ENCODE measurements at places on chromosomes 7 and 10.

DNA sequence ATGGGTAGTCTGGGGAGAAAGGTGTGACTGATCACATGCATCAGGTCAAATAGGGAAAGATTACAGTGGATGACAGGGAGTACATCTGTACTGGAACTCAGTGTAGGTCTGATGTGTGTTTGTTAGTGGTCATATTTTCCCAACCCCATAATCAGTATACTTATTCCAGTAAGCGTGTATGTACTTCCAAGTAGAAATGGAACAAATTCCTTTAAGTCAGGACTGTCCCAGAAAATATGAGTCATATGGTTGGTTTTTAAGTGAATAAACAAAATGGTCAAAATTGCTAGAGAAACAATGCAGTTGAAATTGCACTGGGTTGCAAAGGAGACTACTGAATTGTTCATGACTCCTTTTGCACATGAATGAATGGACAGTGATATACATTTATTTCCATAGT, 118.8 kb upstream of the MYO3A start:
- no peak for DNase-seq

DNA sequence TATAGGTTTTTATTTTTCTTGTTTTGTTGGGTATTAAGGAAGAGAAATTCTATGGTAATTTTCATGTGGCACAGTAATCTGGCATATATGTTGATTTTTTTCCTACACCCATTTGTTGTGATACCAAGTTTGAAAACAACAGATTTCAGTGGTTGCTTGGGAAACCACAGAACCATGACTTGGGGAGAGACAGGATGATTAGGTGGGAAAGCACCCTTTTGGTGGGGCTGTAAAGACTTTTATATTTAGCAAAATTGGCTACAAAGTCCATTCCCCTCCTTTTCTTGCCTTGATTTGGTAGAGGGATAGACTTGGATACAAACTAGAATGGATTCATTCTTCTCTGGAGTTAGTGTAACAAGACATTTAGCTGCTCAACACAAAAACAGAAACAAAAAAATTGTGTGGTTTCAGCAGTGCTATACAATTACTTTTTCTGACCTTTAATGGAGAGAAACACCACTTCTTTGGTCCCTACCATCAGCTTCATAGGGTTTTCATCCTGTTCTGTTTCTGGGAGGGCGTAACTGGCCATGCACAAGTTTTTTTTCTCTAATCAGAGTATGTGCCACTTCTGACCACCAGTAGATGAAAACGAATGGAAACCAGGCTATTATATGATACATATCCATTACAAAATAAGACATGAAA, 52.7 kb downstream of the FIGNL1 start:
- no peak for DNase-seq

- no peak for DNase-seq
Observed at GRCh38 chr7:133044722-133045473, 37.0 kb downstream of the CHCHD3 start.

DNA sequence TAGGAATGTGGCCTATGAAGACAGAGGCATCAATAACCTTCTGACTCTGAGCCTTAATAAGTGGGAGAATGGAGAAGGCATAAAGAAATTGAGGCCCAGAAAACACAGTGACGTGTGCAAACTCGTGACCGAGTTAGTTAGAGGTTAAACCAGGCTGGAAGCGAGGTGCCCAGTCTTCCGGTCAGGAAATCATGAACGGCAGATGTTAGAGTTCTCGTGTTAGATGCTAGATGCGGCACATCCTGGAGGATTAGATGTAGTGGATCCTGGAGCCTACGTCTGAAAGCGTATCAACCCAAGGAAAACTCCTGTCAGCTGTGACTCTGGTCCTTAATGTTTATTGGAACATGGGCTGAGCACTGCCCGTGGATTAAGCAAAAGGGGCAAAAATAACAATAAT, 275.9 kb downstream of the TCF7L2 start:
- DNase-seq: no peak

DNA sequence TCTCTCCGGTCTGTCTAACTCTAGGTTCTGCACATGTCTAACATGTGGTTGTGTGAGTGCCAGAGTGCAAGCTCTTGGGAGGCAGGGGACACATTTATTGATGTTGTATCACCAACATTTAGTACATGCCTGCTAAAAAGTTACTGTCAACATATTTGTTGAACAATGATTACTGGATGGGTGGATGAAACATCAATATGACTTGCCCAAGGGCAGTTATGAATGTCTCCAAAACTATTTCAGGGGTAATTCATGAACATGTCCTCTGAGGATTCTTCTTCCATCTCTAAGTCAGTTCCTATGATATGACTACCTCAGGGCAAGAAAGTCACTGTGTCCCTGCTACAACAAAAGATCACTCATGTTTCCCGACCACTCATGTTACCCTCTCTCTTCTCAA, 91.3 kb upstream of the STEAP1B start:
- DNase-seq: no peak

DNA sequence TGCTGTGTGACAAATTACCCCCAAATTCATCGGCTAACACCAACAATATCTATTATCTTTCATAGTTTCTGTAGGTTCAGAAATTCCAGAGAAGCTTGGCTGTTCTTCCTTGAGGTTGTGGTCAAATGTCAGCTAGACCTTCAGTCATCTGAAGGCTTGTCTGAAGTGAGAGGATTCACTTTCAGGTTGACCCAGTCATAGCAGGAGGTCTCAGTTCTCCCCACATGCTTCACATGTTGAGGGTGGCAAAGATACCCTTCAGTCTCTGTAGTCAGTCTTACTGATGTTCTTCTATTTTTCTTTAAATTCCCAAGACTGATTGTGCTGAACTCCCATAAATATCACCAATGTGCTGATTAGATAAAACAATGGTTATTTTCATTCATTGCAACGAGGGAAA, 1692.0 kb downstream of the REEP3 start:
- DNase-seq: no peak

GRCh38 chr10:34299105-34299611, 515.9 kb downstream of the PARD3 start:
- peak; percentile 23 for DNase-seq

- no peak for DNase-seq
Observed at GRCh38 chr7:2754086-2754485, 66.1 kb downstream of the AMZ1 start.

DNA sequence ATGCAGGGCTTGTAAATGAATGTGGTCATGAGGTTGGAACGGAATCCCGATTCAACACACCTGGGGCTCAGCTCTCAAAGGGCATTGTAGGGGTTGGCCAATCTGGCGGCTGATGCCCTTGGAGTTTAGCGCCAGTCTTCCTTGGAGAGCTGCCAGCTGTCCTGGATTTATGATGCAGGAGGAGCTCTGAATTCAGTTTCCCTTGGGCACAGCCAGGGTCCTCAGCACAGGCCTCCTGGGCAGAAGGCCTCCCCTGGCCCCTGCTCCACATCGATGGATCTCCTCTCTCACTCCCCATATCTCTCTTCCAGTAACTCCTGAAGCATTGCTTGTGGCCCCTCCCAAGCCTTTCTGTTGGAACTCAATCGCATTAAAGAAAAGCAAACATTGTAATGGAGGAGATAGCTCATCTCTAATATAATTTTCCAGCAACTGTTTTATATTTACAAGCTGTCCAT, 985 bp upstream of the CYTH3 start:
- DNase-seq: no peak

DNA sequence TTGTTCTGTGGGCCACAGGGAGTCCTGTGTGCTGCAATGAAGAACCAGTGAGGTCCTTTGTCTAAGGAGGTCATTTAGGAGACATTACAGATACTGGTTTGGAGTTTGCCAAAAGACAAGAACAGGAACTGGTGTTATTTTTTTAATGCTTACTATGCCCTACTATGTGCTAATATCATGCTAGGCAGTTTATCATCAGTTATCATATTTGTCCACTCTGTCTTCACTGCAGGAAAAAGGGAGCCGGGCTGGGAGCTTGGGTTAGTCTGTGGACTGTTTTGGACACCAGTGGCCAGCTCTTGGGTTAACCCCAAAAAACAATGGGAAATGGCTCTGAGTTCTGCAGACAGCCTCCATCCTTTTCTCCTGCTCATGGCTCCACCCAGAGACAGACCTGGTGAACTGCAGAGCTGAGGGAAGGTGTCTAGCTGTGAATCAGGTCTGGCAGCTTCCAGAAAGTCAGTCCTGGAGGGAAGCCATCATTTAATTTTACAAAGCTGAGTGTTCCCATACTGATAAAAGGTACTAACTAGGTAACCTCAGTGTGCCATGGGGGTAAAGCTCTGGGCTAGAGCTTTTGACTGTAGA, 101.2 kb upstream of the ZNF746 start:
- DNase-seq: peak; percentile 29

- DNase-seq: no peak
Observed at GRCh38 chr7:74709880-74710671, 52.6 kb downstream of the GTF2I start.

DNA sequence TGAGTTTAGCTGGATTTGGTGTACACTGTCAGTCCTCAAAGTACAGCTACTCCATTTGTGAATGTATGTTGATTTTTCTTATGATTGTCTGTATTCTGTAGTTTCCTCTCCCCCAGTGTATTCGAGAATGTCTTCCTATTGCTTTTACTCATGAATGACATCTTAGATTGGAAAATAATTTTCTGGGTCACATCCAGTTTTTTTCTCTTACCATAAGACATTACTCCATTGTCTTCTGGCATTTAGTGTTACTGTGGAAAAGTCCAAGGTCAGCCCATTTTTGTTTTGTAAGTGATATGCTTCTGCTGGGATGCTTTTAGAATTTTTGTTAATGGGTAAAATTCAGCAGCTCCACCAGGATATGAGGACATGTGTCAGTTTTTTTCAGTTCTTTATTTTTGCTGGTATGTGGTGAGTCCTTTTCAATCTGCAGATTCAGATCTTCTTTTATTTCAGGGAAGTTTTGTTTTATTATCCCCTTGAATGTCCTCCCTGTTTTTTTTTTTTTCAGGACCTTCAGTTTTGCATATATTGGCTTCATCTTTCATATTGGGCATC, 33.6 kb downstream of the WAC start:
- no peak for DNase-seq
